ENCODE measurements at places on chromosomes 12 and 14.

GRCh38 chr14:90499121-90499520 is 102.3 kb downstream of the CALM1 start:
- no peaks in the 10 kb centered on the region for H3K36me3 ChIP-seq
- H3K27ac ChIP-seq = no peak overlapping the region
- H3K27me3 ChIP-seq = no peaks in the 10 kb centered on the region
- H3K4me1 ChIP-seq = no peaks in the 10 kb centered on the region
- DNase-seq = no peak

- H3K4me3 ChIP-seq = no peak overlapping the region
- no peaks in the 10 kb centered on the region for H3K36me3 ChIP-seq
- no peaks in the 10 kb centered on the region for H3K27me3 ChIP-seq
- no peak overlapping the region for H3K27ac ChIP-seq
- DNase-seq = no peak
- no peaks in the 10 kb centered on the region for H3K4me1 ChIP-seq
Measured at GRCh38 chr12:114396153-114396868, 9.6 kb downstream of the TBX5 start.

DNA sequence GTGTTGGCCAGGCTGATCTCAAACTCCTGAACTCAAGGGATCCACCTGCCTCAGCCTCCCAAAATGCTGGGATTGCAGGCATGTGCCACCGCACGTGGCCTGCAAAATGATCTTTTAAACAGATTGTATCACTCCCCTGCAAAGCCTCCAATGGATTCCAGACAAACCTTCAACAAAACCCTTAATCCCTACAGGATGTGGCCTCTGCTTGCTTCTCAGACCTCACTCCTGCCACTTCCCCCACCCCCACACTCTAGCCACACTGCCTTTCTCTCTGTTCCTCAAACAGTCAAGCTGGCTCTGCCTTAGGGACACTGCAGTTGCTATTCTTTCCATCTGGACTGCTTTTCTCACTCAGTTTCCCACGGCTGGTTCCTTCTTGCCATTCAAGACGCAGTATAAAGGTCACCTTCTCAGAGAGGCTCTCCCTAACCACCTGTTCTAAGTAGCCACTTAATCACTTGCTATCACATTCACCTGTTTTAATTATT is 47.3 kb upstream of the TMED10 start:
- H3K4me3 ChIP-seq = no peak overlapping the region
- H3K36me3 ChIP-seq = no peaks in the 10 kb centered on the region
- DNase-seq = no peak
- H3K27me3 ChIP-seq = no peaks in the 10 kb centered on the region
- H3K4me1 ChIP-seq = no peaks in the 10 kb centered on the region

DNA sequence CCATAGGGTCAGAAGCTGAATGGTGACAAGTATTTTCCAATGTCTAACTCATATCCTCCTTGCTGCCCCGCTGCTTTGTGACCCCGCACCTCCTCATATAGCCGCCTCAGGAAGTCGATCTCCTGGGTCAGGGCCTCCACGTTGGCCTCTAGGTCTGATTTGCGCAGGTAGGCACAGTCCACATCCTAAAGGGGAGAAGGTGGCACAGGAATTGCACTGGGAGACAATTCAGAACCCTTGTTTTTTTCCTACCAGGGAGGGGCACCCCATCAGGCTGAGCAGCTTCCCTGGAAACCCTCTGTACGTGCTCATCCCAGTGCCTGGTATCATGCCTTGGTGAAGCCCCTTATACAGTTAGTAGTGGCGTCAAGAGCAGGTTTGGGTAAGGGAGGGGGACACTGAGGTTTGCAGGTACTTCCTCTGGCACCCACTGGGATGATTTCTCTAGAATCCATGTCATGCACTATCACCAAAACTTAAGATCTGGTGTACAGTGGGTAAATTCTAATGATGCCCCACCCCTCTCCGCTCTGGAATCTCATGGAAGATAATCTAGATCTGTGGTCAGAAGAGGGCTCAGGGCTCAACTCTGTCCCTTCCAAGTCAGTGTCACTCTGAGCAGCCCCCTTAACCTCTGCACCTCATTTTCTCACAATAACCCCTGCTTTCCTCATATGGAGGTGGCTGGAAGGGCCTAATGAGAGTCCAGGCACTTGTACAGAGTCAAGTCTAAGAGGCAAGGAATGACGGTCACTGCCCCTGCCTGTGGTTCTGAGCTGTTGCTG is 20.1 kb upstream of the KRT86 start:
- no peak overlapping the region for H3K4me3 ChIP-seq
- no peak for DNase-seq
- H3K36me3 ChIP-seq = no peaks in the 10 kb centered on the region
- H3K27me3 ChIP-seq = peaks cover 20% of the 10 kb centered on the region
- no peak overlapping the region for H3K27ac ChIP-seq
- H3K4me1 ChIP-seq = no peaks in the 10 kb centered on the region

DNA sequence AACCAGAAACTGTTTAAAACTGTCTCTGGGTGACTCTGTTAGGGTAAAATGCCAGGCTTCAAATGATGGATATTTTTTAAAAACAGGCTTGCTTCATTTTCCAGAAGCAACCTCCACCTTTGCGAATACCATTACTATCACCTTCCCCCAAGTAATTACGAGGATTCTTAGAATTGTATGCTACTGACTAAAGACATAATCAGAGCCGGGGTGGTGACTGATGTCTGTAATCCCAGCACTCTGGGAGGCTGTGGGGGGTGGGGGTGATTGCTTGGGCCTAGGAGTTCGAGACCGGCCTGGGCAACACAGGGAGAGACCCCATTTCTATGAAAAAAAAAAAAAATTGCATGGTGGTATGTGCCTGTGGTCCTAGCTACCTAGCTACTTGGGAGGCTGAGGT is 38.3 kb downstream of the FGD6 start:
- H3K27ac ChIP-seq = no peak overlapping the region
- H3K27me3 ChIP-seq = no peaks in the 10 kb centered on the region
- no peak overlapping the region for H3K4me3 ChIP-seq
- H3K36me3 ChIP-seq = no peaks in the 10 kb centered on the region

- peaks cover 46% of the 10 kb centered on the region for H3K36me3 ChIP-seq
- no peaks in the 10 kb centered on the region for H3K27me3 ChIP-seq
- H3K4me3 ChIP-seq = no peak overlapping the region
- peaks cover 9% of the 10 kb centered on the region for H3K4me1 ChIP-seq
Measured at GRCh38 chr14:81205639-81206038, 15.1 kb downstream of the GTF2A1 start.

- H3K36me3 ChIP-seq = no peaks in the 10 kb centered on the region
- H3K27ac ChIP-seq = no peak overlapping the region
- H3K27me3 ChIP-seq = no peaks in the 10 kb centered on the region
- no peaks in the 10 kb centered on the region for H3K4me1 ChIP-seq
- no peak for DNase-seq
Measured at GRCh38 chr12:91222746-91223145, 40.1 kb upstream of the DCN start.
